ENCODE measurements at places on chromosomes 2 and 18. TPM values are rescaled to one million over a fixed set of nuclear protein-coding genes. Genes with fewer than 3 reads are reported as not detected.

The ANKRD53 gene
- total RNA-seq = 0.28 TPM

The DTNA gene
- total RNA-seq = 31.3 TPM

The MYCN gene
- total RNA-seq = not detected

The LAPTM4A gene
- total RNA-seq = 136 TPM

The STPG4 gene
- total RNA-seq = under 0.01 TPM

The REV1 gene
- total RNA-seq = 24.2 TPM

The ADAM23 gene
- total RNA-seq = 3.9 TPM

The SFTPB gene
- total RNA-seq = not detected

The C2orf72 gene
- total RNA-seq = 0.38 TPM

The CCBE1 gene
- 21.4 TPM for total RNA-seq

The CPO gene
- total RNA-seq = under 0.01 TPM

The KCNJ3 gene
- not detected for total RNA-seq

The SMCHD1 gene
- total RNA-seq = 72.9 TPM
